ENCODE measurements at places on chromosomes 7 and 10.
A peak's percentile ranks its signal among the peaks of the same experiment; 100 is the strongest.

- no peak for DNase-seq
Measured at GRCh38 chr7:96273716-96274115, 48.2 kb downstream of the SLC25A13 start.

DNA sequence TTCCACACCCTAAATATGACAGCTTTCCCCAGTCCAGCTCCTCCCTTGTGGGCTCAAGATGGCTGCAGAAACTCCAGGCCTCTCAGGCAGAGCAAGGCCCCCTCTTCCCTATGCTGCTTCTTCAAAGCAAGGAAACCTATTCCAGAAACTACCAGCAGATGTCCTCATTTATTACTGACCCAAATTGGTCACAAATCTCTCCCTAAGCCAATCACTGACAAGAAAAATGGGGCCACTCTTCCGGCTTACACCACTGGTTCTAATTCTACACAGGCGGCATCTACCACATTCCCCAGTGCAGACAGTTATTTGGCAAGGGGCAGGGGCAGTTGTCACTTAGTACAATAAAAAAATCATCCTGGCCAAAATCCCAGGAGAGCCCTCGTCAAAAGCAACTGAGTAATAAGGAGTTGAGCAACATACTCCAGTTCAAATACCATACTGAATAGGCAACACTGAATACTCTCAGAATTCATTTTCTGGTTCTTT is 150.4 kb downstream of the SFMBT2 start:
- DNase-seq: no peak

- no peak for DNase-seq
Measured at GRCh38 chr10:60374836-60375235, 14.8 kb downstream of the ANK3 start.

GRCh38 chr10:80613466-80614170 is 75.9 kb downstream of the SH2D4B start:
- no peak for DNase-seq

GRCh38 chr10:131997366-131998049 is 15.8 kb upstream of the BNIP3 start:
- no peak for DNase-seq

DNA sequence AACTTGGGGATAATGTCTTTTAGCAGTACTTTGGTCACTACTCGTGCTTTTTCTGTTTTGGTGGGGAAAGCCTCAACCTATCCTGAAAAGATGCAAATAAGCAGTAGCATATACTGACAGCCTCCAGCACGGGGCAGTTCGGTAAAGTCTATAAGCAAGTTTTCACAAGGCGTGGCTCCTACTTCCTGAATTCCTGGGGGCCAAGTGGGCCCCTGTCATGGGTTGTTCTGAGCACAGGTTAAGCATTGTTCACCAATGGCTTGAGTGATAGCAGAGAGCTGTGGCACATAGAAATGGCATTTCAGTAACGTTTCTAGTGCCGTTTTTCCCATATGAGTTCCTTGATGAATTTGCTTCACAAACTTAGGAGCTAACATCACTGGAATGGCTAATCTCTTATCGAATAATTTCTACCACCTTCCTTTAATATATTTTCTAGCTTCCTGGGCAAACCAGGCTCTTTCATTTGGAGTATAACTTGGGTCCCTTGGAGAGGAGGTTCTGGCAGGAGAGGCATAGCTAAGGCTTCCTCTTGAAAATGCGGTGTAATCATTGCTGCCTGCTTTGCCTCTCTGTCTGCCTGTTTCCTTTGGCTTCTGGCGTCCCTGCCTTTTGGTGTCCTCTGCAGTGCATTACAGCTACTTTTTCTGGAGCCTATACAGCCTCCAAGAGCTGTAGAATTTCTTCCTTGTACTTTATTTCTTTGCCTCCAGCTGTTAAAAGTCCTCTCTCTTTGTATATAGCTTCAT is 11.7 kb upstream of the ZNF239 start:
- DNase-seq: no peak

DNA sequence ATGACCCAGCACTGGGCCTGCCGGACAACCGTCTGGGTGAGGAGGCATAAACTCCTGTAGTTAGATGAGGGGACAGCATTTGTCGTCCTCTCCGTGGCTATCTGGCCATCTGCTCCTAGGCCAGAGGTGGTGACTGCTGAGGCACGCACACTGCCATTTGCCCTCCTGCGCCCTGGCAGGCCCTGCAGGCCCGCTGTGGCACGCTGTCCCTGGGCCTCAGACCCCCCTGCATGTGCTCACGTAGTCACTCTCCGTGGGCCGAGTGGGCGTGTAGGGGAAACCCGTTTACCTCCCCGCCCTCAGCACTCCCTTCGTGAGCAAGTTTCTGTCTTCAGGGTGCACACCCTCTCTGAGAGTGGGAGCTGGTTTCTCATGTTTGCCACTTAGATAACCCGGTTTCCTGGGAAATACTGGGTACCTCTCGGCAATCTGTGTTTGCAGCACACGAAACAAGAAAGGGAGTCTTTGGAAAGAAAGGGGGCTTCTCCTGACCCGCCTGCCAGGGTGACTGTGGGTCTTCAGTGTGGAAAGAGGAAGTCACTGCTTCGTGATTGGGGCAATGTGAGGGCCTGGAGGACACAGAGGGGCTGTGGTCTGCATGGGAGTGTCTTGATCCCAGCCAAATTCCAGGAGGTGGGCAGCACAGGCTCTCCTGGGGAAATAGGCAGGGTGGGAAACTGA is 10.8 kb downstream of the ADAMTS14 start:
- peak; percentile 24 for DNase-seq

- DNase-seq: no peak
Measured at GRCh38 chr10:110207805-110208613, 604 bp downstream of the MXI1 start.

DNA sequence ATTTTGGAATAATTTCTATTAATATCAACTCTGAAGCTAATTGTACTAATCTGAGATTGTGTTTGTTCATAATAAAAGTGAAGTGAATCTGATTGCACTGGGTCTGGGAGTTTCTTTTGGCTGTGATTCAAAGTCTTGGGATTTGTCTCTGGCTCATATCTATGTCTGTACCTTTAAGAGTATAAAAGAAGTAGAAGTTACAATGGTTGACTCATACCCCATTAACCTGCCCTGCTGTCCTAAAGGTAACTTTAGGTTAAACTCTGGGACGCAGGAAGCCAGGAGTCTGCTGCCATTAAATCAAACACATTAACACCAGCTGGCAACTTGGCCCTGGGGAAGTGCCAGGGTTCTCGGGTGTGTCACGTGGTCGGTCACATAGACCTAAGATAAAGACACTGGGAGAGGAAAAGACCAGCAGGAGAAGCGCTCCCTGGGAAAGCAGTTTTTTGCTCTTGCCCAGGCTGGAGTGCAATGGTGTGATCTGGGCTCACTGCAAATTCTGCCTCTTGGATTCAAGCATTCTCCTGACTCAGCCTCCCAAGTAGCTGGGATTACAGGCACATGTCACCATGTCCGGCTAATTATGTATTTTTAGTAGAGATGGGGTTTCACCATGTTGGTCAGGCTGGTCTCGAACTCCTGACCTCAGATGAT is 17.8 kb downstream of the SCD start:
- DNase-seq: no peak

DNA sequence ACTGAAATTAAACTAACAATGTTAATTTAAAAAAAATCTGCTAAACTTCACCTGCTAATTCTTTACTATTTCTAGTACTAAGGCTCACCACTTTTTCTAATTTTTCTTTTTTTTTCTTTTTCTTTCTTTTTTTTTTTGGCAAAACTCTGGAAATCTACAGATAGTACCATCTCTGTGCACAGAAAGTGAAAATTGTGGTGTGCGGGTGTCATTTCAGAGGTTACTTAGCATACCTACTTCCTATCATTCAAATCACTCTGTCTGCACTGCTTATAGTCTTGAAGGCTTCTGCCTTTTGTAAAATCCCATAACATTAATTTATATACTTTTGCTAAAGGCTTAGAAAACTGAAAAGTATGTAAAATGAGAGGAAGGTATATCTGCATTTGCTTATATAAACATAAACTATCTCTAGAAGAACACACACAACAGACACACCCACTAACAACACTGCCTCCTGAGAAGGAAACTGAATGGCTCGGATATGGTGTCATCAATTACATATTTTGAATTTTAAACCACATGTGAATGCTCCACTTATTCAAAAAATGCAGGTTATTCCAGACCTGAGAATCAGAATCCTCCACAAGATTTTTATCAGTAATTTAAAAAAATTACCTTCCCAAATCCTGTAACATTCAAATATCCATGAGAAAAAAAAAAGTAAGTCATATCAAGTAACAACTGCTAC is 229.5 kb downstream of the PARD3 start:
- no peak for DNase-seq

- DNase-seq: no peak
Measured at GRCh38 chr10:96665306-96665705, 55.0 kb downstream of the PIK3AP1 start.

DNA sequence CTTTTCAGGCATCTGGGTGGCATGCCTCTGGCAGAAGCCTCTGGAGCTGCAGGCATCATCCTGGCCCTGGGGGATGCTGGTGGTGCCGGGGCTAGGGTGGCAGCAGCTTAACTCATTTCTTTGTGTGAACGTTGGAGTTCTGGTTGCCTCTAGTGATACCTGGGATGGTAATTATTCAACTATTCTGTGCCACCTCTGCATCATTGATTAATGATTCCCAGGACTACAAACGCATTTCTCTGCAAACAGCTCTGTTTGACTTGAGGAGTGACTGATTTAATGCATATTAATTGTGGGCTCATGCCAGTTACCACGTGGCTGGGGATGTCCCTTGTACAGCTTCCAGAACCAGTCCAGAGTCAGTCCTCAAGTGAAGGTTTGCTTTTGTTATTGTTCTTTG is 55.9 kb downstream of the LRRC18 start:
- DNase-seq: no peak

GRCh38 chr7:70285854-70286253 is 687.6 kb downstream of the AUTS2 start:
- DNase-seq: no peak

DNA sequence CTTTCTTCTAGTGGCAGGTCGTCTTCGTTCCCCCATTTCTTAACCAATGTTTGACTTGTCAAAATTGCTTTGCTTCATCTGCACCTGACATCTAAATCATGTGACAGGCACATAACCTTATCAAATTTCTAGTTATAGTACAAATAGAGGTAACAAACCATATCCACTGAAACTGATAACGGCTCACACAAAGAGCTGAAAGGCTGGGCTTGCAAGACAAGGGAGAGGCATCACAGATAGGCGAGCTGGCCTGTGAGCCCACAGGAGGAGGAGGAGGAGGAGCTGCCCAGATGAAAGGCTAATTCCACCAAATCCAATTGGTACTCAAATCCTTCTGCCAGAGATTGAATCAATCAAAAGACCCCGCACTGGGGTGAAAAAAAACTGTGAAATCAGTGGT is 80.2 kb upstream of the NEBL start:
- no peak for DNase-seq

GRCh38 chr10:96863922-96864543 is 31.9 kb downstream of the LCOR start:
- no peak for DNase-seq

GRCh38 chr10:43370671-43371215 is 693 bp upstream of the FXYD4 start:
- no peak for DNase-seq

GRCh38 chr10:101000127-101000914 is 713 bp downstream of the LZTS2 start:
- no peak for DNase-seq

DNA sequence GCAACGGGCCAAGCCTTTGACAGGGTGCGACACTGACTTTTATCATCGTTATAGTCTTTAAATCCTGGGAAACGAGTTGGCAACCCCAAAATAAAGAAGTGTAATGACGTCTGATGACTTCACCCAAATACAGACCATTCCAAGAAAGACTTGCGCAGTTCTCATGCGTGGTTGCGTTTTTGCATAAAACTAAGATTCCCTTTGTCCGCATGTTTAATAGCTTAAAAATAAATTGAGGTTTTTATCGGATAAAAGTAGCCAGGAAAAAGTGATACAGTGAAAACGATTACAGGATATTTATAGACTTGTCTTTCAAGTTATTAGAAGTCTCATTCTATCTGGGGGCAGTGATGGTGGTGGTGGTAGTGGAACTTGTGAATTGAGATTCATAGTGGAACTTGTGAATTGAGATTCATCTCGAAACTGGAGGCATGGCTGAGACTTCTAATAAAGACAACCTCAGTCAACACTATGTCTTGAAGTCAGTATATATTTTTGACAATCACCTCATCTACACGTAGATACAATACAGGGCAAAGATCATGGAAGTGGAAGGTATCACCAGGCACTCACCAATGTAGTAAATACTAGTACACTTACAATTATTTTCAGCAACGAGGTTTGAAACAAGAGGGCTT is 1.2 kb upstream of the NAMPT start:
- DNase-seq: peak; percentile 29

DNA sequence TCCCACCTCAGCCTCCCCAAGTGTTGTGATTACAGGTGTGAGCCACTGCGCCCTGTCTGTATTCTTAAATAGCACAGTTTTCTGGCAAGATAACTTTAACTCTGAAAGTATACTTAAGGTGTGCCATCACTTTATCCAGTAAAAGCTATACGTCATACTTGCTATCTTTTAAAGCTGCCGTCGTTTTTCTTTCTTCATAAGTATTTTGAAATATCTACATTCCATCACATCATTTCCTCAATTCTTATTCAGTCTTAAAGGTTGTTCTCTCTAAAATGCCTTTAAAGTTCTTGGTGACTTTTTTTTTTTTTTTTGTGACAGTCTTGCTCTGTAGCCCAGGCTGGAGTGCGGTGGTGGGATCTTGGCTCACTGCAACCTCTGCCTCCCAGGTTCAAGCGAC is 34.7 kb downstream of the PTPN12 start:
- DNase-seq: no peak

- no peak for DNase-seq
Measured at GRCh38 chr10:22986771-22987542, 59.1 kb downstream of the ARMC3 start.

- no peak for DNase-seq
Measured at GRCh38 chr7:2525658-2526630, 6.4 kb downstream of the LFNG start.

GRCh38 chr7:130909161-130909836 is 175.3 kb upstream of the KLF14 start:
- DNase-seq: no peak

- no peak for DNase-seq
Measured at GRCh38 chr10:97163781-97164501, 21.8 kb downstream of the SLIT1 start.

GRCh38 chr7:128039544-128039953 is 8.3 kb upstream of the LRRC4 start:
- DNase-seq: no peak

- no peak for DNase-seq
Measured at GRCh38 chr10:43316516-43316915, 49.7 kb upstream of the RASGEF1A start.
